ENCODE measurements at places on chromosomes 16 and 17.

DNA sequence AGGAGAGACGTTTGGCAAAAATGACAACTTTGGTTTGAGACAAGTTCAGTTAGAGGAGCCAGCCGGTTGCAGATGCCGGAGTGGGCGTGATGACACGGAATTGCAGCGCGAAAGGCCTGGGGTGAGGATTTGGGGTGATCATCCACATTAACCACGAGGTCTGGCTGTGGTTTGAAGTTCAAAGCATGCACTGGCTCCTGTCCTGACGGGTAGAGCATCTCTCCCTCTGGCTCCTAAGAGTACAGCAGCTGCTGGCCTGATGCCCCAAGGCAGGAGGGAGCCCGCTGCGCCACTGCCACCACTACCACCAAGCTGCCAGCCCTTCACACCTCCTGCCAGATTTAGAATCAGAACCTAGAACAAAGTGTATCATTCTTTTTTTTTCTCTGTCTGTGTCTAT, 3.7 kb downstream of the RHBDL3 start:
- DNase-seq = no peak

- no peak for DNase-seq
These were observed 993 bp downstream of the ERN1 start for GRCh38 chr17:64128787-64129514.

- no peak for DNase-seq
These were observed 10.9 kb downstream of the STH start for GRCh38 chr17:46009681-46010596.

DNA sequence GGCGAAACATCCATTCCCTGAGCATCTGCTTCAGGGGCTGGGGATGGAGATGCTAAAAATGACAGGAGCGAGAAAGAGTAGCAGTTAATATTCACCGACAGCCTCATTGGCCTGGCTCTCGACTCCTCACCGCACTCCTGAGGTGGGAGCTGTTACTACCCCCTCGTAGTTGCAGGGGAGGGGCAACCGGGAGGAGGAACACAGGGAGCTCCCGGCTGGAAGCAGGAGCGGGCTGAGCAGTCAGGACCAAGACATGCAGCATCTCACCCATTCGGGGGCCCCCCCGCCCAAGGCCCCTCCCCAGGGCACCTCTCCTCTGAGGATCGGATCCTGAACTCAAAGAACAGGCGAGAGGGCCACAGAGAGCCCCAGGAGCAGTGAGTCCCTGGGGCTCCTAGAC, 4.5 kb upstream of the ACSF3 start:
- no peak for DNase-seq

DNA sequence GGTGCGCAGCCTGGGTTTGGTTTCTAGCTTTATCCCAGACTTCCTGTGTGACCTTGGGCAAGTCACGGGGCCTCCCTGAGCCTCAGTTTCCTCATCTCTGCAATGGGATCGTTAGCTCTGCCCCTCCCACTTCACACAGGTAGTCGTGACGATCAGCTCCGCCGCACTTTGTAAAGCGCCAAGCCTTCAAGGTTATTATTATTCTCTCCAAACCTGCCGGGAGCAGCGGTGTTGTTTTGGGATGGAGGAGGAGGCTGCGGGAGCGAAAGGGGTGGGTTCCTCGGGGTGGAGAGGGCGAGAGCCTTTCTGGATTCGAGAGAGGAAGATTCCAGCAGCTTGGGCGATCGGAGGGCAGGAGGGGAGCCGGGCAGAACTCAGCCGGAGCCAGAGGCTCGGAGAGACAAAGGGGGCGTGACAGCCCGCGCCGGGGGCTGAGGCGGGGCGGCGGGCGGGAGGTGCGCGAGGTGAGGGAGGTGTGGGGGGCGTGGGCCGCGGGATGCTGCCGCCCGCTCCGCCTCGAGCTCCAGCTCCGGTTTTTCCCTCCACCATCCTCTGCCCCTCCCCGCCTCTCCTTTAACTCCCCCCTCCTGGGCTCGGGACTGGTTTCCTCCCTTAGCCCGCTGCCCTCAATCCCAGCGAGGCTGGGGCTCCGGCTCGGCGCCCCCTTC, at the start of gene EFNB3:
TSS of gene EFNB3 (plus strand) at position 602 of the 668 bp plus-strand sequence. CDS start 397 bp downstream, outside the sequence.
- peak; percentile 25 for DNase-seq

DNA sequence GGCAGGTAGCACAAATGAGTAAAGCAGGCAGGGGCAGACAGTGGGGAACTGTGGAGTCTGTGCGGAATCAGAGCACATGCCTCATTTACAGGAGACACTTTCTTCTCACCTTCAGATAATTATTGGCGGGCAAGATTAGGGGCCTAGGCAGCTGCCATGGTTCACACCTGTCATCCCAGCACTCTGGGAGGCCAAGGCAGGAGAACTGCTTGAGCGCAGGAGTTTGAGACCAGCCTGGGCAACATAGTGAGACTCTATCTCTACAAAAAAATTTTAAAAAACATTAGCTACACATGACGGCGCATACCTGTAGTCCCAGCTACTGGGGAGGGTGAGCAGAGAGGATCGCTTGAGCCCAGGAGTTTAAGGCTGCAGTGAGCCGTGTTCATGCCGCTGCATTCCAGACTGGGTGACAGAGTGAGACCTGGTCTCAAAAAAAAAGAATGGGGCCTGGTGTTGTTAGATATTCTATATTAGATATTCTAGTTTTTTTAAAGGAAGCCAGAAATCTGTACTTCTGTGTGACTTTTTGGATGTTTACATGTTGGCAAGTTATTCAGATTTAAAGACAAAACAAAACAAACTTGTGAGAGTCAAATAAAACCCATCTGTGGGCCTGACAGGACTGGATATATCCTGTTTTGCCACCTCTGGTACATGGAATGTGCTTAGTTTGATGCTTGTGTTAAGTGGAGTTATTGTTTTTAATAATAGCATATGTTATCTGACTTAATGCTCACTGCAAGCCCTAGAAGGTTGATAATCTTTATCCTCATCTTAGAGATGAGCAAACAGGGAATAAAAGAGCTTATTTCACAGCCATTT, 4.9 kb upstream of the LPCAT2 start:
- DNase-seq = no peak

DNA sequence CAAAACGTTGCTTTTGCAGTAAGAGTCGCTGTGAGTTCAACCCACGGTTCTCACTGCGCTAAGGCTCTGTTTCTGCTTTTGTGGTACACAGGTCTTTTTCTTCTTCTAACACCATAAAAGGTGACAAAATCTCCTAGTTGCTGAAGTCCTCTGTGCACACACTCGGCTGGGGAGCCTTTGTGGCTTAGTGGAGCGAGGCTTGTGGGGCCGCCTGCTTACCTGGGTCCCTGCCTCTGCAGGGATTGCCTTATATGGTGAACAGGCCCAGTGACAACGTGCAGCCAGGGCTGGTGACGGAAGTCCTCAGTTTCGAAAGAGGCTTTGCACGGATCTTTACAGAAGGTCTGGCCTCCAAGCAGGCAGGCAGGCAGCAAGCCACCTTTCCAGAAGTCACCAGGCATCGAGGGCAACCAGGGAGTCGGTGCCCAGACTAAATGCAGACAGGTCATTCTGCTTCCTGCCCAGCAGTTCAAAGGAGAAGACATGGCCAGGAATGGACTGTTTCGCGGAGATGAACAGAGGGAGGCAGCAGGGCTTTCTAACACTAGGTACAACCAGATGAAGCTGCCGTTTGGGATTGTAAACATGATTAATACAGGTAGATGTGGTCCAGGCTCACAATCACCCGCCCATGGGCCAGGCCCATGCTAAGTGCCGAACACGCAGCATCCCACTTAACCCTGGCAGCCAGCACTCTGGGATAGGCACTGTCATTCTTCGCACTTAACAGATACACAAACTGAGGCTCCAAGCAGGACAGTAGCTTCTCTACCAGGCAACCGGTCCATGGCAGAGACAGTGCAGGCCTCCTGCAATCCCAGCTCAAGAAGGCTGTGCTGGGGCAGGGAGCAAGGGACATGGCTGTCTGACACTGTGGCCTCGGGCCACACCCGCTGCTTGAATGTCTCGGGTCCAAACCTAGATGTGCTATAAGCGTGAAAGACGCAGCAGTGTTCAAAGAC, 10.7 kb upstream of the MEAK7 start:
- peak; percentile 72 for DNase-seq

GRCh38 chr17:4446326-4447071, 12.8 kb downstream of the SPNS3 start:
- no peak for DNase-seq

DNA sequence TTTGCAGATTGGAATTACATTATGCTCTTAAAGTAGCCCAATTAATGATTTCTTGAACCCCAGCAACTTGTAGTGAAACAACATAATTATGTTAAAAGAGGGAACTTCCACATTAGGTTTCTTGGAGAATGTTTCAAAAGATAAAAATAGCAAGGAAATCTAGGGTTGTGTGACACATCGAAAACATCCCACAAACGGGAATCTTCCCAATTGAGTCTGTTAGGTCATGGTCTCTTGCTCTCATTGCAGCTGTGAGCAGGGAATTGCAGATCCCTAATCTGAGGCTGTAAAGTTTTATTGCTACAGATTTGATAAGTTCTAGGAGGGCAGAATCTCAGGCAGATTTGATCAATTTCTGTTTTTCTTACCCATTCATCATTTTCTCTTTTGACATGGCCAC, 6.7 kb upstream of the LPO start:
- no peak for DNase-seq

GRCh38 chr16:88500255-88500661, 47.2 kb downstream of the ZFPM1 start:
- DNase-seq = no peak

DNA sequence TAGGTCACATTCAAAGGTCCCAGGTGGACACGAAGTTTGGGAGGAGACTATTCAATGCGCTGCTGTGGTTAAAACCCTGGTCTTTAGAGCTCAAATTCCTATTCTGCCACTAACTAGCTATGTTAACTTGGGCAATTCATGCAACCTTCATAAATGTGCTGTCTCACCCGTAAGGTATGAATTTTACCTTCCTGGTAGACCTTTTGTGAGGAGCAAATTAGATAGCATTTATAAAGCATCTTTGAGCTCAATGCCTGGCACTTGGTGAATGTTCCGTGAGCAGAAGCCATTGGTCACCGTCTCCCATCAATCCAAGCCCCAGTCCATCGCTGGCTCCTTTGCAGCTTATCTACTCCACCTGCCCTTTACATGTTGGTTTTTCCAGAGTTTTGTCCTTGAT, 16.6 kb downstream of the CHD9NB start:
- DNase-seq = no peak

DNA sequence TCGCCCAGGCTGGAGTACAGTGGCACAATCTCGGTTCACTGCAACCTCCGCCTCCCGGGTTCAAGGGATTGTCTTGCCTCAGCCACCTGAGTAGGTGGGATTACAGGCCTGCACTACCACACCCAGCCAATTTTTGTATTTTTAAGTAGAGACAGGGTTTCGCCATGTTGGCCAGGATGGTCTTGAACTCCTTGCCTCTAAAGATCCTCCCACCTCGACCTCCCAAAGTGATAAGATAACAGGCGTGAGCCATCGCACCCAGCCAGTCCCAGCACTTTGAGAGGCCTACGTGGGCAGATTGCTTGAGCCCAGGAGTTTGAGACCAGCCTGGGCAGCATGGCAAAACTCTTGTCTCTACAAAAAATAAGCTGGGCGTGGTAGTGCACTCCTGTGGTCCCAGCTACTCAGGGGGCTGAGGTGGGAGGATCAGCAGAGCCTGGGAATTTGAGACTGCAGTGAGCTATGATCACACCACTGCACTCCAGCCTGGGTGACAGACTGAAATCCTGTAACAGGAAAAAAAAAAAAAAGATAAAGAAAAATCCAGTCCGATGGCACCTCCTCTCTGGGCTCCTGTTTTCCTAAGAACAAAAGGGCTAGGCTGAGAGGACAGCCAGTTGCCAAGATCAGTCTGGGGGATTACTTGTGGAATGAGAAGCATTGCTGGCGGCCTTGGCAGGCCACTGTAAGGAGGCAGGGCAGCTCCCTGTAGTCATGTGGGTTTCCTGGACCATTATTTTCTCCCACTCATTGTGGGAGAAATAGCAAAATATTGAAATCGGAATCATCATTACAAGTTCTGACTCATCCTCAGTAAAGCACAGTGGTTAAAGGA, 3.0 kb upstream of the PIPOX start:
- DNase-seq = no peak

DNA sequence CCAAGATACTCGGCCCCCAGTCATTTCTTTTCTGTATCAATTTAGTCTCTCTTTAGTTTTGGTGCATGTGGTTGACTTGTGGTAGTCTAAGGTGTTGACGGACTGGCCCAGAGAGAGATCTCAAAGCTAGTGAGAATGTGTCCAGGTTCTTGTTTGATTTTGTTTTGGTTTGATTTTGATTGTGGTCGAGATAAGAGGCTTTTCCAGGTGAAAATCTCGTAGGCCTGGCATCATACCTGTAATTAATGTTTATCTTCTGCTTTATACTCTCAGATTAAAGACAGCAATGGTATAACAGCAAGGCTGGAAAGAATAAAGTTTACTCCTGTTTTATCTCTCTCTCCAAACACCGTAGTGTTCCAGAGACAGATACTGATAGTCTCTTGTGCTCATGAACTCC, 172.4 kb upstream of the CACNG5 start:
- no peak for DNase-seq

DNA sequence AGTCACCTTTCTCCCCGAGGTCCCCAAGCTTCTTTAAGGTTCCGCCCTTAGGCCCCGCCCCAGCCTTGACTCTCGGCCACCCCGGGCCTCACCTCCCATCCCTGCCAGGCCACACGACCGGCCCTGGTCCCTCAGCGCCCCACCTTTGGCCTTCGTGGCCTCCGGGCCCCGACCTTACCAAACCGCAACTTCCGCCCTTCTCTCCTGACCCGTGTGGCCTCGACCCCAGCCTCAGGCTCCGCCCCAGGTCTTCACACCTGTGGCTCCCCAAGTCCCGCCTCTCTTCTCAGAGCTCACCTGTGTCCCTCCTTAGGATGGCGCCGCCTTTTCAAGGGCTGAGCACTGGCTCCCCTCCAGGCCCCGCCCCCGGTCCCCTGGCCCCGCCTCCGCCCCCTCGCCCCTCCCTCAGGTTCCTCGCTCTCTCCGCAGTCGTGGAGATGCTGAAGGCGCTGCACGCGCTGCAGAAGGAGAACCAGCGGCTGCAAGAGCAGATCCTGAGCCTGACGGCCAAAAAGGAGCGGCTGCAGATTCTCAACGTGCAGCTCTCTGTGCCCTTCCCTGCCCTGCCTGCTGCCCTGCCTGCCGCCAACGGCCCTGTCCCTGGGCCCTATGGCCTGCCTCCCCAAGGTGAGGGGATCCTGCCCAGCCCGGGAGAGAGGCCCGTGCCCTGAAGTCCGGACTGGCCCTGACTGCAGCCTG, 10.0 kb upstream of the CISD3 start:
- no peak for DNase-seq

GRCh38 chr16:88792668-88793250, 7.7 kb upstream of the PIEZO1 start:
- no peak for DNase-seq

All from activated CD4-positive, alpha-beta T cell treated with anti-CD3 and anti-CD28 coated beads for 4 hours (primary cell).